ENCODE measurements at places on chromosomes 2 and 18.

DNA sequence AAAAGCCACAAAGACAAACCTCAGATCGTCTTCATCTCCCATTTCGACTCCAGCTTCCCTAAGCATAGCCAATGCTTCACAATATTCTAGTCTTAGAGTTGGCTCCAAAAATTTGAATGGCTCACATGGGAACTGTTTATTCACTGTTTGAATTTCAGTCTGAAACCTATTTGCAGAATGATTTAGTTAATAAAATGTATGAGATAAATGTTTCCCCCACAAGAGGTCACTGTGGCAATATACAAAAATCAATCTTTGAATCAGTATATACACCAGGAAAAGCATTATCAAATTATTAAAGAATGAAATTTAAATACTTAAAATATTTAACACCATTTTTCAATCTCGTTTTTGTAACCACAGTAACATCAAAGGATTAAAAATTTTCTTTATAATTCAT is 40.0 kb upstream of the MCM6 start:
- no peak for DNase-seq

GRCh38 chr2:128714285-128714684 is 395.6 kb upstream of the HS6ST1 start:
- DNase-seq, result no peak

DNA sequence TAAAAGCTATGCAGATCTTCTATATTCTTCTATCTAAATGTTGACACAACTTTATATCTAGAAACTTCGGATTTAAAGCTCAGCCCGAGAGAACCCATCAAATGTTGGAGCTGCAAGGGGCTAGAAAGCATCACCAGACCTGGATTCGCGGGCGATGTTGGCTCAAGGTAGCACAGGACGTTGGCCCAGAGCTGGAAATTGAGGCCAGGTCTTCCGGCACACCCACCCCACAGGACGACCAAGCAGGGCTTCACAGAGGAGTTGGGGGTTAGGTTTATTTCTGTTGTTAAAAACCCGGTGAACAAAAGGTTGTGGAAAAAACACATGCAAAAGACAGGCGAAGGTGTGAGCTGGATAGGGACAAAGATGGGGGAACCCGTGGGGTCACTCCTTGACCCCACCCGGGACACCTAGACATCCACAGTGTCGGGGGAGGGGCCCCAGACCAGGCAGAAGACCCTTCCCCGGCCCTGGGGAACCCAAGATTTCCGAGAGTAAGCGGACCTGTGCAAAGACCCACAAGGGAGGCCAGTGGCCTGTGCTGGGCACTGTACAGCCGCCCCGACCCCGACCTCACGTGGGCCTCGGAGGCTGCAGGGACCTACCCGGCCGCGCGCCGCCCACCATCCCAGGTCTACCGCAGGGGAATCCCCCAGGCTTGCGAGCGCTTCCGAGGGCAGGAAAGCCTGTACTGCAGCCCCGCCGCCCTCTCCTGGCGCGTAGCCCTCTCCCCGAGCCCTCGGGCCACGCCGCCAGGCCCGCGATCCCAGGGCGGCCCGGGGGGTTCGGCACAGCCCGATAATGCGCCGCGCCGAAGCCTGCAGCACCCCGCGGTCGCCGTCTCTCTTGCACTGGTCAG is 1.8 kb upstream of the AGBL5 start:
- DNase-seq, result peak; percentile 51

- no peak for DNase-seq
Measured at GRCh38 chr2:66438891-66439811, 4.2 kb downstream of the MEIS1 start.

DNA sequence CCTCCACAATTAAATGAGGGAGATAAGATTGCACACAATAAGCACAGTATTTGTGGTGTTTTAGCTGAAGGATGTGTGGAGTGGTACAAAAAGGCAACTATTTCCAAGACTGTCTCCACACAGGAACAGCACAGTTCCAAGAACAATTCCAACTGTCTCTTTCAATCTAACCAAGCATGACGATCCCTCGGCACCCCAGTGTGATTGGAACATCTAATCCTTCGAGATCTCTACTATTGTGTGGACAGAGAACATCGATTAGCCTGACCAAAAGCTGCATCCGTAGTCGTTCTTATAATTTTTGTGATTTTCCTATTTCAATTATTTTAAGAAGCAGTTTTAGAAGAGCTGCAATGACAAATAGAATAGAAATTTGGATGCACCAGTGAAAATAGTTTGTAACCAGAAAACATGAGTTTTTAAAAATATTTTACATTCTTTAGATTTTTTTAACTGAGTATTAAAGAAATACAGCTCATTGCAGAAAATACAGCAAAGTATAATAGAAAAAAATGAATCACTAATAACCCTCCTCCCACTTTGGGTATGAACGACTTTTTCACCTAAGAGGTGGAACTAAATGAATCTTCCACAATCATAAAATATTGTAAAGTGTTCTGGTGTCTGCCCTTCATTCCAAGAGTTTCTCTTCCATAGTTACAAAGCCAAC is 76.4 kb upstream of the CABLES1 start:
- no peak for DNase-seq

GRCh38 chr2:112904883-112905282 is 6.1 kb upstream of the IL37 start:
- DNase-seq, result no peak

DNA sequence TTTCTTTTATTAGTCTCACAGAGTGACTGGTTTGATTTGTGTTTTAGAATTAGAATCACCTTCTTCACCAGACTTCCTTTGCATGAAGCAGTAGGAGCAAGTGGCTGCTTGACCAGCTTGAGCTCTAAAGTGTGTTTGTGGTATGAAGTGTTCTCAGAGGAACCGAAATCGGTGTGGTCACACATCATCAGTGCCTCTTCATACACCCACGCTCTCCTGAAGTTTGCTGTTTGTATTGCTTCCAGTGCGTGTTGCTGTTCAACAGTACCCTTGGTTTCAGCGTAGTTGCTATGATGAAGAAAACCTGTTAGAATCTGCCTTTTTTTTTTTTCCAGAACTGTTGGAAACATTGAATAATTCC is 77.9 kb downstream of the LIMS1 start:
- peak; percentile 26 for DNase-seq

GRCh38 chr2:663221-663620 is 14.0 kb downstream of the TMEM18 start:
- no peak for DNase-seq

GRCh38 chr18:47345291-47345690 is 93.8 kb upstream of the SKOR2 start:
- no peak for DNase-seq

DNA sequence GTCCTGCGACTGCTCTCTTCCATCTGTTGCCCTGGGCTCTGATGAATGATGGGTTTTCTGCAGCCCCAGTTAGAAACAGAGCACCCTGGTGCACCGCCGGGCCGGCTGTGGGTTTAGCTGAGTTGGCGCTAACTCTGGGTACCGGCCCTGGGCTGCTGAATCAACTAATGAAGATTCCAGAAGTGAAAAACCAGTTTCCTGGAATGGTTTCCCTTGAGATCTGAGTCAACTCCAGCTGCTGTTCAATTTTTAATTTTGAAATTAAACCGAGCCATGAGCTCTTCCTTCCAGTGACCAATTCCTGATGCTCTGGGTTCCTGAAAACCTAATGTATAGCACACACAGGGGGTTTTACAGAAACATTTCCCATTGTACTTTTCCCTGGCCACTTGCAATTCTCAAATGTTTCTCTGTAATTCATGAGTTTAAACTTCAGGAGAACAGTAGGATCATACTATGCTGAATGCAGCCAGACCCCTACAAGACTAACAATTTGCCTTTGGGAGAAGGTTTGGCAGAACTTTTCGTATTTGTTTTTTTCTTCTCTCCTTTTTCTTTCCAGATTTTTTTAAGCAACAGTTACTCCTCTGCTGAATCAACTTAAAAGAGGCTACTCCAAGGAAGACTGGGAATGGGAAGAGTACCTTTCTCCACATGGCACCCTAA is 5.5 kb downstream of the COL6A3 start:
- no peak for DNase-seq

DNA sequence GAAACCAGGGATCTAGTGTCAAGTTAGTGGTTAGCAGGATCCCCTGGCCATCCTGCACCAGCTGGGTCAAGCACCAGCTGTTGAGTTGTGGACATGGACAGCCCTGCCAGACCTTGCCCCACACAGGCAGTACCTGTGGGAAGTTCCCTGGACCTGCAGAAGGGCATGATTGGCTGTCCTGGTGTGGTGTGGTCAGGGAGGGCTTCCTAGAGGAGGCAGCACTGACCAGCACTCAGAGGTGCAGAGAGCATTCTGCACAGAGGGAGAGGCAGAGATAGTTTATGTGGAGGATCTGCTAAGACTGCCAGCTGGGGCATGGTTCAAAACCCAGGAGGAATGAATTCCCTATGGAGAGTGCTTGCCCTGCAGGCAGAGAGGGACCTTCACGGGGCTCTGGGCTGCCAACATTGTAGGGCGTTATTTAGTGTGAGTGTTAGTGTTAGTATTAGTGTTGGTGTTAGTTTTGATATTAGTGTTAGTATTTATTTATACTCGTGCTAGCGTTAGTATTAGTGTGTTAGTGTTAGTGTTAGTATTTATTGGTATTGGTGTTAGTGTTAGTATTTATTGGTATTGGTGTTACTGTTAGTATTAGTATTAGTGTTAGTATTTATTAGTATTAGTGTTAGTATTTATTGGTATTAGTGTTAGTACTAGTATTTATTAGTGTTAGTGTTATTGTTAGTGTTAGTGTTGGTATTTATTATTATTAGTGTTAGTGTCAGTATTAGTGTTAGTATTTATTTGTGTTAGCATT is 31.9 kb downstream of the TWIST2 start:
- no peak for DNase-seq

DNA sequence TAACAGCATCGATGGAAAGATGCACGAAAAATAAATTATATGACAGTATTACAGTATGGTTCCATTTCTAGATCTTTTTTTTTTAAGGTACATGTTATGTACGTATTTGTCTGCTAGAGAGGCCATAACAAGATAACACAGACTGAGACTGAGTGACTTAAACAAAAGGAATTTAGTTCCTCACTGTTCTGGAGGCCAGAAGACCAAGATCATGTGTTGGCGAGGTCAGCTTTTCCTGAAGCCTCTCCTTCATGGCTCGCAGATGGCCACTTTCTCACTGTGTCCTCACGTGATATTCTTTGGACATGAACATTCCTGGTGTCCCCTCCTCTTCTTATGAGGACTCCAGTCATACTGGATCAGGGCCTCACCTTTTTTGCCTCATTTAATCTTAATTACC is 177.4 kb downstream of the CAPN13 start:
- DNase-seq, result no peak

Data from activated T-cell treated with anti-CD3 and anti-CD28 coated beads for 4 hours (primary cell).